ENCODE measurements at places on chromosomes 2 and 18. TPM values are rescaled to one million over a fixed set of nuclear protein-coding genes. Genes with fewer than 3 reads are reported as not detected.

NT5DC4 gene
- total RNA-seq = not detected

DNA sequence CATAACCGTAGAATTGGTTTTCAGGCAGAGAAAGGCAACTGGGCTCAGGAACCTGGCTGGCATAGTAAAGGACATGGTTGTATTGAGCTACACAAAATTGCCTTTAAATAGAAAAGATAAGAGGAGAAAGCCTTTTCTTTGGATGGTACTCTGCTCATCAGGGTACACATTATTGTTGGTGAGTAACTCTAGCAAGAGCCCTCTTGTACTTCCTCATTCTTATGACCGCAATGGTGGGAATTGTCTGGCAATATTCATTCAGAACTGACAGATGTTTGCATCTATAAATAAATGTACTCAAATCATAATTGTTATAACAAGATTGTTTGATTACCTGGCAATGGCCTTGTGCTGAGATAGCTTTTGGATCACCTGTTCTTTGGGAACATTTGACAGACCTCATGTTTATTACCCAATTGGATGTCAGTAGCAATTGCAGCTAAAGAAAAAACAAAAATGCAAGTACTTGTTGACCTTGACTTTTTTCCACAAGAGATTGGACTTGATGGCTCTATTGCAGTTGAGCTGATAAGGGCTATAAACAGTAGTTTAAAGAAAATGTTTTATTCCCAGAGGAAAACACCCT is 43.9 kb downstream of the MEIS1 start:
- no peaks in the 10 kb centered on the region for H3K27me3 ChIP-seq
- H3K27ac ChIP-seq = no peak overlapping the region
- no peak overlapping the region for H3K4me3 ChIP-seq
- no peak for DNase-seq
- H3K36me3 ChIP-seq = no peaks in the 10 kb centered on the region

DNA sequence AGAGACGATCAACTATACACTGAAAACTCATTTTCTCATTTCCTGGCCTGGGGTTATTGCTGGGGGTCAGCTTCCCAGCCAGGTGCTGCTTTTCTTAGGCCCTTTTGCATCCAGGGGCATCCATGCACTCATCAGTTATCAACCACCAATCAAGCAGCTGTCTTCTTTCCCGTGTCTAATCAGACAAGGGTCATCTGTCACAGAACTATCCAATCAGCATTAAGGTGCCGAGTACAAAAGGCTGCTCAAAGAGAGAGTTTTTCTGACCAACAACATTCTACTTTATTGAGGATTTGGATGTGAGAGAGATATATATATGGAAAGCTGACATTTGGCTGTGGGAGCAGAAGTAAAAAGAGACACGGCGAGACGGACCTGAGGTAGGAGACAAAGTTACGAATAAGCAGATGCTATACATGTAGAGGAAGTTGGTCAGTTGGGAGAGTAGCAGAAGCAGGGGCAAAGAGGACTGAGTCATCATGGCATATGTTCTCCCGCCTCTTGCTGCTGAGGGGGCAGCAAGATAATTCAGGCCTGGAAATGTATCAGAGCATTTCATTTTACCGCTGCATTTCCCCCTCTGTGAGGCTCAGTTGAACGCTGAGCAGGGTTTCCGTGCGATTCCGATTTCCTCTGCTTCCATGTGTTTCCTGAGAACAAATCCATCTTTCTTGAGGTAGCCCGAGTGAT is 129.3 kb downstream of the NUP35 start:
- H3K27me3 ChIP-seq = no peaks in the 10 kb centered on the region
- no peak overlapping the region for H3K4me3 ChIP-seq
- H3K36me3 ChIP-seq = no peaks in the 10 kb centered on the region
- no peaks in the 10 kb centered on the region for H3K4me1 ChIP-seq

EPG5 gene
- total RNA-seq = 17.5 TPM

DNA sequence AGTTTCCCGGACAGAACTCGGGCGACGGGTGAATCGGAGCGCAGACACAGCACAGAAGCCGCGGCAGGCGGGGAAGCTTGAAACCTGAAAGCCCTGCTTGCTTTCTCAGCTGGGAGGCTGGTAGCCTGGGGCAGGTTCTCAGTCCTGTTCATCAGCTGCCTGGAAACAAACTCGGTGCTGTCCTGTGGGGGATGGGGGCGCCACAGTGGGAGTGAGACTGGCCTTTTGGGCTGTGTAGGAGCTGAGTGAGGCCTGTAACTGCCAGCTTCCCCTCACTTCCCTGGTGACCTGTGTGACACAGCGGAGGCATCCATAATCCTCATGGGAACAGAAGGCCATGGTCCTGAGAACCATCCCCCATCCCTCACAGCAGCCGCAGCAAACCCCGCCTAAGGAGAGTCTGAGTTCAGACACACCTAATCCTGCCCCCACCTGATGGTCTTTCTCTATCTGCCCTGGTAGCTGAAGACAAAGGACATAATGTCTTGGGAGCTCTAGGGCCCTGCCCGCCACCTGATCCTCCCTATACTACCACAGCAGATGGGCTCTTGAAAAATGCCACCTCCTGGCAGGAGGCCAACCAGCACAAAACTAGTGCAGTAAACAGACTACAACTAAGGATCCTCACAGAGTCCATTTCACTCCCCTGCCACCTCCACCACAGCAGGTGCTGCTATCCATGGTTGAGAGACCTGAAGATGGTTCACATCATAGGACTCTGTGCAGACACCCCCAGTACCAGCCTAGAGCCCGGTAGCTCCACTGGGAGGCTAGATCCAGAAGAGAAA is 52.7 kb upstream of the LDLRAD4 start:
- peak; percentile 41 for DNase-seq
- H3K27me3 ChIP-seq = no peaks in the 10 kb centered on the region
- no peak overlapping the region for H3K27ac ChIP-seq
- H3K4me1 ChIP-seq = peaks cover 13% of the 10 kb centered on the region
- H3K4me3 ChIP-seq = no peak overlapping the region
- H3K36me3 ChIP-seq = no peaks in the 10 kb centered on the region

GRCh38 chr2:181354626-181355025 is 102.6 kb upstream of the ITGA4 start:
- H3K4me3 ChIP-seq = no peak overlapping the region
- DNase-seq = no peak
- H3K4me1 ChIP-seq = no peaks in the 10 kb centered on the region
- H3K27ac ChIP-seq = no peak overlapping the region

DNA sequence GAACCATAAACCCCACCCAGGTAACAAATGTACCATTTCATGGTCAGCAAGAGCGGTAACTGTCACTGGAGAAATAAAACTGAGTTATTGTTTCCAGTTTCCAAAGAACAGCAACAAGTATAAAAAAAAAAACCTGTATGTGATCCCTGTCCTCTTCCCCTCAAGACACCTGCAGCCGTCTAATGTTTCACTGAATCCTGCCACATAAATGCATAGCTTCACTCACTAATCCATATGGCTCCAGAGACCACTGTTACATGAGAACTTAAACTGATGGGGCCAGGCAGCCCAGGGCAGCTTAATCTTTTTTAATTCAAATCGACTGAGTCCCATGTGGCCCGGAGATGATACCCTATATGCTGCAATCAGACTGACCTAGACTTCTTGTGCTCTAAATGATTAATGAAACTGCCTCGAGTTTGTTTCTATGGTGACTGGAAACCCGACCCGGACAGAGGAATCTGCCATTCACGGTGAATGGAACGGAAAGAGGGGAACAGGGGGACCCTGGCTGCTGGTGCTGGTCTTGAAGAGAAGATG is 60.9 kb upstream of the SIX2 start:
- no peak overlapping the region for H3K27ac ChIP-seq
- peaks cover 12% of the 10 kb centered on the region for H3K4me1 ChIP-seq
- no peaks in the 10 kb centered on the region for H3K36me3 ChIP-seq
- peak; percentile 31 for DNase-seq
- no peaks in the 10 kb centered on the region for H3K27me3 ChIP-seq

DNA sequence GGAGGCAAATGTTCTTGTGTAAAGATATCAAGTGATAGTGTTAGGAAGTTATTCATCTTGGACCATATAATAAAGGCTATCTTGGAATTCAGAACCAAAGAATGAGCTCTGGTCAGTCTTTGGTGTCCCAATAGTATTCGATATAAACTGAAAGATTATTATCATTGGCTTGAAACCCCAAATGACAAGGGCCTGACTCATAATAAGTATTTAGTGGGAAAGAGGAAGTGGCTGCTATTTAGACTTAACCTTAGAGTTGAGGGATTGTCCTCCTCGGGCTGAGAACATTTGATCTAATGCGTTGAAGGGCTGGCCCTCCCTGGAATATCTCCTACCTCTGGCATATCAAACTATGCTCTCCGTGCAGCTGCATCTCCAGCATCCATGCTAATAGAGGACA is 67.5 kb downstream of the CDH20 start:
- no peaks in the 10 kb centered on the region for H3K27me3 ChIP-seq
- no peak for DNase-seq
- no peak overlapping the region for H3K27ac ChIP-seq
- no peaks in the 10 kb centered on the region for H3K36me3 ChIP-seq
- H3K4me3 ChIP-seq = no peak overlapping the region

DNA sequence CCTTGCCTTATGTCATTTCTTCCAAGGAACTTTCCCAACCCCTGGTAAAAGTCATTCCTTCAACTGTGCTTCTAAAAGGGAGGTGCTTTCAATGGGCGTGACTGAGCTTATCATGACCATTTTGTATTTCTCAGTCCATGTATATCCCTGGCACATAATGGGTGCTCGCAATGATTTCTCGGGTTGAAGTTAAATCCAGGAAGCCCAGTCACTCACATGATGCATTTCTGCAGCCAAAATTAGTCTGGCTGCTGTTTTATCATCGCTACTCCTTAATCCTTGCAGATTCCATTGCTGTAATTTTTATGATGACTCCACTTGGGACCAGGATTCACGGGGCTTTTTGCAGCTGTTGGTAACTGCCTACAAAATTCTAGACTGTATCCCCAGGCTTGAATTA is 25.9 kb upstream of the RFX8 start:
- no peaks in the 10 kb centered on the region for H3K27me3 ChIP-seq
- no peak for DNase-seq
- no peak overlapping the region for H3K4me3 ChIP-seq
- no peak overlapping the region for H3K27ac ChIP-seq
- H3K36me3 ChIP-seq = no peaks in the 10 kb centered on the region

- no peaks in the 10 kb centered on the region for H3K4me1 ChIP-seq
- no peaks in the 10 kb centered on the region for H3K27me3 ChIP-seq
- no peak for DNase-seq
- H3K36me3 ChIP-seq = no peaks in the 10 kb centered on the region
- H3K27ac ChIP-seq = no peak overlapping the region
- no peak overlapping the region for H3K4me3 ChIP-seq
Measured at GRCh38 chr2:216520112-216520511, 21.5 kb downstream of the RPL37A start.

- DNase-seq = no peak
- H3K4me3 ChIP-seq = no peak overlapping the region
- H3K36me3 ChIP-seq = no peaks in the 10 kb centered on the region
- H3K27ac ChIP-seq = no peak overlapping the region
- H3K27me3 ChIP-seq = no peaks in the 10 kb centered on the region
Measured at GRCh38 chr2:18345848-18346247, 214.6 kb downstream of the RDH14 start.

- no peak overlapping the region for H3K4me3 ChIP-seq
- no peak for DNase-seq
- no peak overlapping the region for H3K27ac ChIP-seq
- H3K36me3 ChIP-seq = no peaks in the 10 kb centered on the region
- no peaks in the 10 kb centered on the region for H3K4me1 ChIP-seq
Measured at GRCh38 chr2:230422149-230422548, 6.1 kb downstream of the SP100 start.

GRCh38 chr18:78245451-78245850 is 734.2 kb upstream of the SALL3 start:
- no peak overlapping the region for H3K27ac ChIP-seq
- H3K4me3 ChIP-seq = no peak overlapping the region
- no peak for DNase-seq
- no peaks in the 10 kb centered on the region for H3K27me3 ChIP-seq
- H3K4me1 ChIP-seq = no peaks in the 10 kb centered on the region

DNA sequence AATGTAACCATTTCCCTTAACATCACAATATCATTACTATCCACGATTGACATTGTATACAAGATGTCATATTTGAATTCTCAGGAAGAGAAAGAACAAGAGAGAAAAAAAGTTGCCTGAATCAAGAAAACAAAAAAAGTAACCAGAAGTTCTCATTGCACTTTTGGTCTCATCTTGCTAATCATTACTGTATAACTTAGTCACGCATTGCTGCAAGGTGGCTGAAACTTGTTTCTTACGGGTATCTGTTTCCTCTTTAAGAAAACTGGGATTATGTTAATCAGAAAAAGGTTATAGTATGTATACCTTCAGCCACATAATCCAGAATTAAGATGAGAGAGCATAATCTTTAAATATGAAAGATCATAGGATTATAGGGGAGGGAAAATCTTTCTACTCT is 639.7 kb upstream of the SYT4 start:
- H3K27ac ChIP-seq = no peak overlapping the region
- peaks cover 25% of the 10 kb centered on the region for H3K4me1 ChIP-seq
- no peak overlapping the region for H3K4me3 ChIP-seq
- H3K36me3 ChIP-seq = no peaks in the 10 kb centered on the region
- H3K27me3 ChIP-seq = no peaks in the 10 kb centered on the region

OR6B2 gene
- total RNA-seq = not detected

DNA sequence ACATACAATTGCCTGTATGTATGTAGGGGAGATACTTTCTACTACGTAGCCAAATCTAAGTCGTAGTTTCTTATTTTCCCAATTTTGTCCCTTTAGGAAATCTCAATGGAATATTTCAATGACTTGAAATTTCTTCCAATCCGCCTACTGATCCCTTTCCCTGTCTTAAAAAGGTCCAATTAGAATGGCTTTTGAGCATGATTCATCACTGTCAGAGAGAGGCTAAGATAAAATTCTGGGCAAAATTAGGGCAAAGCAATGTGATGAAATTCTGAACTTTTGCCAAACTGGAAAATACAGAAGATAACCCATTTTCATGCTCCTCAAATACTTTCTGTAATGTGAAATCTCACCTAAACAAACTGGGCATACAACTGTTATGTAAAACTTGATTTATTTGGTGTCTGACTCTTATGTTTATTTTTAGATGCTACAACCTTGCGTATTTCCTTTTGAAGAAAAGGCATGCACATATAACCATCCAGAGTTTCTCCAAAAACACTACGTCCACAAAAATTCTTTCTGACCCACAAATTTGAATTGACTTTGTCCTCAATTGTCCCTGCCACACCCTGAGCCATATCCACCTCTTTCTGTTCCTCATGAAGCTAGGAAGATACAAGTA is 147.1 kb downstream of the IKZF2 start:
- H3K36me3 ChIP-seq = no peaks in the 10 kb centered on the region

- no peaks in the 10 kb centered on the region for H3K36me3 ChIP-seq
- H3K4me3 ChIP-seq = no peak overlapping the region
- no peak overlapping the region for H3K27ac ChIP-seq
Measured at GRCh38 chr2:227796045-227796711, 17.5 kb upstream of the CCL20 start.

- no peak overlapping the region for H3K27ac ChIP-seq
- H3K27me3 ChIP-seq = no peaks in the 10 kb centered on the region
- no peaks in the 10 kb centered on the region for H3K4me1 ChIP-seq
- DNase-seq = no peak
- H3K4me3 ChIP-seq = no peak overlapping the region
Measured at GRCh38 chr2:119282996-119283511, 59.4 kb downstream of the STEAP3 start.

RUFY4 gene
- 0.04 TPM for total RNA-seq

GRCh38 chr2:159366538-159366937 is 80.0 kb upstream of the WDSUB1 start:
- no peak overlapping the region for H3K4me3 ChIP-seq
- no peaks in the 10 kb centered on the region for H3K27me3 ChIP-seq
- no peaks in the 10 kb centered on the region for H3K4me1 ChIP-seq
- H3K27ac ChIP-seq = no peak overlapping the region

TCF23 gene
- not detected for total RNA-seq

GRCh38 chr2:174645296-174645695 is 47.7 kb upstream of the WIPF1 start:
- no peaks in the 10 kb centered on the region for H3K36me3 ChIP-seq
- no peak for DNase-seq
- no peaks in the 10 kb centered on the region for H3K4me1 ChIP-seq
- H3K27me3 ChIP-seq = no peaks in the 10 kb centered on the region
- no peak overlapping the region for H3K27ac ChIP-seq
- no peak overlapping the region for H3K4me3 ChIP-seq
